Stimulated activated CD8-positive, alpha-beta memory T cell treated with anti-CD3 and anti-CD28 coated beads, Interleukin-7, amount 100 ng/mL, for 4 hours (primary cell): ENCODE measurements at places on chromosomes 7 and 10.

- DNase-seq: no peak
These were observed 80.4 kb upstream of the MGMT start for GRCh38 chr10:129386415-129387257.

DNA sequence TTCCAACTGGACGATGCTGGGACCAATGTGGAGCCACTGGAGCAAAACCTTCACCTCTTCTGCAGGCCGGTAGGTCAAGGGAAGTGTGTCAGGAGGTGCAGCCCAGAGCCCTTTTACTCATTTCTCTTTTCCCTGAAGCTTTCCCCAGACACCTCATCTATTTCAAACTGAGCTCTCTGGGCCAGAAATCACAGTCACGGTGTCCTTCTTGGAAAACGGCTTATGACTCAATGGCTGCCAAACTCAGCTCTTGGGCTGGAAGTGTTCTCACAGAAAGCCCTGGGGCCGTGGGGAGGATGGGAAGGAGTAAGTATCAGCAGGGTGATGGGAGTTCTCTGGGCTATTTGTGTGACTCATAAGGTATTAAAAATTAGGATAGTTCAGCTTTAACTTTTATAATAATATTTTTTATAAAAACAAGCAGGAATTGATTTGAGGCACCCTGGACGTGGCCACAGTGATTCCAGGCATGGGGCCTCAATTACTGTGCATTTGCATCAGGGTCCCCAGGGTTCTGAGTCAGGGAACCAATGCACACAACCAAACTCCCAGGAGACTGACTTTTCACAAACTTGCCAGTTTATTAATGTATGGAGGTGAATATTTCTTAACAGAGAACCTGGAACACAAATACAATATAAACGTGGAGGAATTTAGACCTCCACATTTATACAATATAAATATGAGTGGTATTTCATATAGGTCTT lies 187.4 kb upstream of the TMEM72 start:
- DNase-seq: no peak

DNA sequence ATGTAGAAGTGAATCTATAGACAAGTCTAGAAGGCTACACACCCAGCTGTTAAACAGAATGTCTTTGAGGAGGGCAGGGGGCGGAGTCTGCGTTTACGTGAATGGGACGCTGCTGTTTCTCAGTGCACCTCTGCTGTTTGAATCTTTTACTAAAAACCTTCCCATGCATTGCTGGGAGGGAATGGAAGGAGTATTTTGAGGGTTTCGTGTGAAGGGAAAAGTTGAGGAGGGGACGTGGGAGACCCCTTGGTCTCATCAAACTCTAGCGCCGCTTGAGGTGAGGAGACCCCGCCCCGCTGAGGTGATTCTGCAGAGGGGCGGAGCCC lies 492 bp upstream of the VCL start:
- peak; percentile 43 for DNase-seq

DNA sequence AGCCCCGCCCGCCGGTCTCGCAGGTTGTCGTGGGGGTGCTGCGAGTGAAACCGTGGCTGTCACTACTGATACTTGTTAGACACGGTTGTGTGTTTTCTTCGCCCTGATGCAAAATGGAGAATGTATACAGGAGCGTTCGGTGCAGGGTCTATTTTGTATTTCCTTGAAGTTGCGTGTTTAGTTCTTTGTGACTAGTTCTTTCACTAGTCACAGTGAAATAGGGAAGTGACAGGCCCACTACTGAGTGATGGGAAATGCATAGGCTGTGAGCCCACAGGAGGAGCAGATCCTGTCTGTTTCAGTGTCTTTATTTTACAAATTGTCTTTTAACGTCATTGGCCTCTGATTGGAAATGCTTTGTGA lies 675 bp downstream of the ABRAXAS2 start:
- DNase-seq: no peak

GRCh38 chr10:111108441-111108840 lies 31.6 kb downstream of the ADRA2A start:
- DNase-seq: no peak

GRCh38 chr10:47223236-47223635 lies 76.8 kb upstream of the GDF10 start:
- no peak for DNase-seq

DNA sequence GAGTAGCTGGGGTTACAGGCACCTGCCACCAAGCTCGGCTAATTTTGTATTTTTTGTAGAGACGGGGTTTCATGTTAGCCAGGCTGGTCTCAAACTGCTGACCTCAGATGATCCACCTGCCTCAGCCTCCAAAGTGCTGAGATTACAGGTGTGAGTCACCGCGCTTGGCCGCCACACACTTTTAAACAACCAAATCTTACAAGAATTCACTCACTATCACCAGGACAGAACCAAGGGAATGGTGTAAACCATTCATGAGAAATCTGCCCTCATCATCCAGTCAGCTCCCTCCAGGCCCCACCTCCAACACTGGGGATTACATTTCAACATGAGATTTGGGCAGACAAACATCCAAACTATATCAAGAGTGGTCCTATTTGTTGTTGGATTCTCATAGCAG lies 43.6 kb downstream of the MGAM start:
- no peak for DNase-seq

GRCh38 chr10:78762086-78762630 lies 306.6 kb upstream of the ZMIZ1 start:
- DNase-seq: no peak
